ENCODE measurements at places on chromosomes 3 and 15.

DNA sequence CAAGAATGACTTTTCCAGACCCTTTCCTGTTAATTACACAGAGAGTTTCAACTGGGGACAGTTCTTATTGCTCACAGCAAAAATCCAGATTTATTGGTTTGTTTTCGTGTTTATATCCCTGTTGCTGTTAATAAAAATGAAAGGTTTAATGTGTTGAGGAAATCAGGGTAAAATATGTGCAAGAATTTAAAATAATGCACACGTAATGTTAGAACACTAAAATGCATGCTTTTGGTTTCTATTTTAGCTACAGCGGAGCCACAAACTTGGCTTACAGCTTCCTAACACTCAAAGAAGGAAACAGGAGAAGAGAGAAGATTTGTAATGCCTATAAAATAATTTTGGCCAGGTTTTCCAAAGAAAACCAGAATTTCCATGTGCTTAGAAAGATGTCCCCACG lies 62.7 kb downstream of the CASR start:
- DNase-seq = no peak

DNA sequence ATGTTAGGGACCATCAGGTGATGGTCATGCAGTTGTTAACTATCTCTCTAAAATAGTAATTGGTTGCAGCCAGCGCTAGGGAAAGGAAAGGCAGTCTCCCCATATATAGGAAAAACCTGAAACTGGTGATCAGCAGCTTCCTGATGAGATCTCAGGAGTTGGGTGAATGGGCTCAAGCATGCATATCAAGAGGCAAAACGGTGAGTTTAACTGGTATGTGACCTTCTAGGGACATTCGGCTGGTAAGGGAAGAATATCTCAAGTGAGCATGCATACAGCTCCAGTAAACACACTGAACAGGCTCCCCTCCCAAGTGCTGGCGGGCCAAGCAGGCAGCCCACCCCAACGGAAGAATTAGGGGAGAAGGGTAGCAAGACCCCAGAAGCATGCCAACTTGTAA lies 49.3 kb upstream of the ROBO2 start:
- no peak for DNase-seq

- no peak for DNase-seq
Measured at GRCh38 chr3:194738254-194739093, 52.8 kb downstream of the FAM43A start.

GRCh38 chr3:183357564-183358079 lies 70.8 kb downstream of the MCF2L2 start:
- DNase-seq = no peak

DNA sequence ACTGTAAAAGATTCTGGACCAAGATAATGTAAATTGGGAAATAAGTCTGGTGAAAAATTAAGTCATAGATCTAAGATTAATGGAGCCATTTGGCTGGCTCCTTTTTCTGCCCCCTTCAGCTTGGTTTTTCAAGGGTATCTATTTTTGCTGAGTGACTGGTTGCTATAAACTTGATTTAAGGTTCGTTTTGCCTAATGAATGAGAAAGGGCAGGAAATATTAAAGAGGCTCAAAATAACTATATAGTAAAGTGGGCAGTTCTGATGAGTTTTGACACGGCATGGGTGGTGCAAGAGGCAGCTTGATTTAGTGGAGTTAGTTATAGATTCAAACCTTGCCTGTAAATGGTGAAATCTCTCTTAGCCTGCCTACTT lies 140.7 kb downstream of the STAC start:
- DNase-seq = no peak

DNA sequence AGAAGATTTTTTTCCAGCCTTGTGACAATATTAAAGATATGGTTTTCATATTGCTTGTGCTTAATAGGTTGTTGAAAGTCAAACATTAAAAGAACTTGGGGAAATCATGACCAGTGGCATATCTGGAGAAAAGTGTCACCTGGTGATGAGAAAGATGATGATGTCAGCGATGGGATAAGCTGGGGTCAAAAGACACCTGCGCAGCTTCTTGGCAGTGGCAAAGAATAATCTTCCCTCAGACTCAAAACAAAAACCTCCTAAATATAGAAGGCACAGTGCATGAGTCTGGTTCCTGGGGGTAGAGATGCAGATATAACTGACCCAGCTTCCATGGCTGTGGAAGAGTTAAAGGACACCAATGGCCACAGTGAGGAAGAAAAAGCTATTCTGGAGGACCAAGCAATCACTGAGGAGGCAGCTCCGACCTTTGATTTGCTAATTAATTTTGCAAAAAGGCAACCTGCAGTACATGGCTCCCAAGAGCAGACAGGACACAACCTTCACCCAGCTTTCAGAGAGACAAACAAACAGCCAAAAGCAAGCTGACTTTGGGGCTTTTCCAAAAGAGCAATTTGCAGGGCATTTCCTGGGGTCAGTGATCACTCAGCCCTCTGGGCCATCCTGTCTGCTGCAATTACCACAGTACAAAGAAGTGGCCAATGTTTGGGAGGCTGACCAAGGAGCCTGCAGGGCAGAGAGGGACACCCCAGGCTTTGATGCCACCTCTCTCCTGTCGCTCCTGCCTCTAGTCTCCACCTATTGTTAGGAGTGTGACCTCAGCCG lies 17.6 kb upstream of the SEMA5B start:
- DNase-seq = no peak
